ENCODE measurements at places on chromosomes 1 and 21.

- no peak for DNase-seq
These were observed 66.4 kb downstream of the LMX1A start for GRCh38 chr1:165290148-165290547.

DNA sequence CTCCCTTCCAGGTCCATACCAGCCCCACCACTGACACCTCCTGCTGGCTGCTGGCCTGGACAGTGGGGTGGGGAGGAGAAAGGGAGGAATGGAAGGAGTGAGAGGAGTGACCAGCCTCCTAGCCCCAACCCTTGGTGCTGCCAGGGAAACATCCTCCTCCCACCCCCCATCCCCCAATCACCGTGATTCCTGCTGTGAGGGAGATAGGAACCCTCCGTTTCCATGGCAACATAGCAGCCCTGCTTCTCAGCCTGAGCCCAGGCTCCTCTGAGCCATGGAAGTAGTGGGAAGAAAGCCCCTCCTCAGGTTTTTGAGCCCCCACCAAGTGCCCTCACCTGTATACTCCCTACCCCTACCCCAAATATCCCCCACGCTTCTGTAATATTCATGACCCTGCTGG is 44.4 kb upstream of the SCMH1 start:
- no peak for DNase-seq

DNA sequence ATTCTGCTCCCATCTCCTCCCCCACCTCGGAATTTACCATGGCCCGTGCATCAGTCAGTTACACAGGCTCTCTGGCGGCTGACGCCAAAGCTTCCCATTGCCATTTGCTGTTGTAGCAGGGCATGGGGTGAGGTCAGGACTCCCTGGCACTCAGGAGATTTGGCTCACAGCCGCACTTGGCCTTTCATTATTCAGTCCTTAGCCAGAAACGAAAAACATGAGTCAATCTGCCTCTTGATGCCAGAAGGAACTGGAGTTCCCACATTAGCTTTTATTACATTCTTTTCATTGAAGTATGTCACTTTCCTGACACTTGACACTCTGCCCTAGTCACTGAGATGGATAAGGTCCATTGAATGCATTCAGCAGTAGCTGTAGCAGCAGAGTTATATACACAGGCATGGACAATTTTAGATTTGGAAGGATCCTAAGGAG is 260.6 kb downstream of the CACNA1E start:
- DNase-seq, result peak; percentile 24

DNA sequence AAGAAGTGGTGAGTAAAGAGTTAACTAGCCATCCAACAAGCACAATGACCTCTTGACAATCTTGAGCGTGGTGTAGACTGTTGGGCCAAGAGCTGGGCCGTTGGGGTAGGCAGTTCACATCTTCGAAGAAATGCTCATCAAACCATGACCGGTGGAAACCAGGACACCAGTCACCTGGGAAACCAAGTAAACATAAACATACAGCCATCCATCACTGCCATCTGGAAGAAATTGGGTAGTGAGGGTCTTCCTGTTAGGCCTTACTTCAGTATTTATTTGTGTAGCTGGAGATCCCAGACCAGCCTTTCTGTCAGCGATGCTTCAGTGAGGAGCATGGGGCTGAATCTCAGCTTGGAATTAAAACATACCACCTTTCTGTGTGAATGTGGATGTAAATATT is 108.1 kb upstream of the HAO2 start:
- DNase-seq, result no peak

- peak; percentile 70 for DNase-seq
These were observed 1.9 kb downstream of the ITPKB start for GRCh38 chr1:226736908-226737818.

GRCh38 chr21:34674468-34674867 is 5.7 kb downstream of the CLIC6 start:
- no peak for DNase-seq

- no peak for DNase-seq
These were observed 144.0 kb downstream of the FMN2 start for GRCh38 chr1:240235521-240236288.

GRCh38 chr1:243842978-243843511 is 7.0 kb downstream of the AKT3 start:
- DNase-seq, result no peak

DNA sequence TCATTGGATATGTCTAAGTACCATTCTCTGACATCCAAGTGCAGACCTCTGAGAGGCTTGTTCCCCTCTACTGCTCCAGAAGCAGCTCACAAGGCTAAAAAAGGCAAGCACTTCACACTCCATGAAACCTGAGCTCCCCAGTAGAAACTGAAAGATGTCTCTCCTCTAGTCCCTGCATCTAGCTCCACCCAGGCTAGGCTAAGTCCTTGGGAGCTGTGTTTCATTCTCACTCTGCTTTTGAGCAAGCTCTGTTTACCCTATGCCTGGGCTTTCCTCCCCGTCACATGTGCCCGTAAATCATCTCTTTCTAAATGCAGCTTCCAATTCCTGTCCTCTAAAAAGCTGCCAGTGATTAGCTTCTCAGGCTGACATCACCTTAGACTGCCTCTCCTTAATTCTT is 39.0 kb downstream of the LRRC71 start:
- DNase-seq, result no peak

DNA sequence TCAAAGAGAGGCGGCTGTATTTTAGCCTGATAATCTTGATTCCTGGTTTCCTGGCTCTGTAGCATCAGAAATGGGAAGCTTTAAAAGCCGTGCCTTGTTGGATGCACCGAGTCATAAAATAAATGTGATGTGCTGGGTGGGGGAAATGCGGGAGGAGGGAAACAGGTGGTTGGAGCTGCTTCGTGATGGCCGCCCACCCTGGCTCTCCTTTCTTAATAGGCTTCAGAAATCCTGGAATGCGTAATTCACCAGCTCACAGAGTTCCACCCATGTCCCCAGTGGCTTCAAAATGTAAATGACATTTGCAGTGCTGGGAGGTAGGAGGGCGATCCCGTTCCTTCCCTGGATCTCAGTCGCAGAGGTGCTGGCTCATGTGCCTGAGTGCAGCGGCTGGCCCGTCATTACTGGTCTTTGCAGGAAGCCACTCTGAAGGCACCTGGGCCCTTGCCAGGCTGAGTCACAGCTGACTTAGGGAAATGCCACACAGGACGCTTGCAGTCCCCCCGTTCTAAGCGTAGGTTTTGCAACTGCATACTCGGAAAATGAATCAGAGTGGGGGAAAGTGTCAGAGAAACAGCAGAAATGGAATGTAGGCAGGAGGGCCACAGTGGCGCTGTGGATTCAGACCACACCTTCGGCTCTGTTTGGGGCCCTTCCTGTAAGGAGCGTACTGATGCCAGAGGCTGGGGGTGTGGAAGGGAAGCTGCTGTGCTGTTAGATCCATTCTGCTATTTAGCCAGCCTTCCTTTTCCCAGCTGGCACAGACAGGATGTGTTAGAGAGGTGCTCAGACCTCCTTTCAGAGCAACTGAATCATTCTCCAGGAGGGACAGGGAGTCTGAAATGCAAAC is 37.6 kb downstream of the GALNT2 start:
- peak; percentile 43 for DNase-seq

Data from hippocampal formation (tissue), 2 donors.